ENCODE measurements at places on chromosomes 12 and 14.

DNA sequence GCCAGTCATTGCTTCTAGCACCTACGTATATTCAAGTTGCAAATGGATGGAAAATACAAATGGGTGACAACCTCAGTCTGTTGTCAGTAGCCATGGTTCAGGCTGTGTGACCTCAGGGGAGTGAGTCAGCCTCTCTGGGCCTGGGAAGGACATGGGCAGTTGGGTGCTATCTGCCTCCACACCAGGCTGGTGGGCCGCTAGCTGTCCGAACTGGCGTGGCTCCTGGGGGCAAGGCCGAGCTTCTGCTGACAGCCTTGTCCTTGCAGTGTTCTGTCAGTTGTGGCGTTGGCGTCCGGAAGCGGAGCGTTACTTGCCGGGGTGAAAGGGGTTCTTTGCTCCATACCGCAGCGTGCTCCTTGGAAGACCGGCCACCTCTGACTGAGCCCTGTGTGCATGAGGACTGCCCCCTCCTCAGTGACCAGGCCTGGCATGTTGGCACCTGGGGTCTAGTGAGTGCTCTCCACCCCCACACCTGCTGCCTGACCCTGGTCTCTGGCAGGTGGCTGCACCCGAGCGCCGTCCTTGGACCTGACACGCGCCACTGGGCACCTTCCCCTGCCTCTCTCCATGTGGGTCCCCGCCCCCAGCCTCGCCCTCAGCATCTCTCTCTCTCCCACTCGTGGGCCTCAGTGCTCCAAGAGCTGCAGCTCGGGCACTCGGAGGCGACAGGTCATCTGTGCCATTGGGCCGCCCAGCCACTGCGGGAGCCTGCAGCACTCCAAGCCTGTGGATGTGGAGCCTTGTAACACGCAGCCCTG is 17.1 kb downstream of the PAPLN start:
- no peak for DNase-seq

- no peak for DNase-seq
Measured at GRCh38 chr14:51818748-51819380, 41.5 kb upstream of the GNG2 start.

GRCh38 chr14:94383777-94384176 is 4.6 kb downstream of the SERPINA1 start:
- DNase-seq = no peak

DNA sequence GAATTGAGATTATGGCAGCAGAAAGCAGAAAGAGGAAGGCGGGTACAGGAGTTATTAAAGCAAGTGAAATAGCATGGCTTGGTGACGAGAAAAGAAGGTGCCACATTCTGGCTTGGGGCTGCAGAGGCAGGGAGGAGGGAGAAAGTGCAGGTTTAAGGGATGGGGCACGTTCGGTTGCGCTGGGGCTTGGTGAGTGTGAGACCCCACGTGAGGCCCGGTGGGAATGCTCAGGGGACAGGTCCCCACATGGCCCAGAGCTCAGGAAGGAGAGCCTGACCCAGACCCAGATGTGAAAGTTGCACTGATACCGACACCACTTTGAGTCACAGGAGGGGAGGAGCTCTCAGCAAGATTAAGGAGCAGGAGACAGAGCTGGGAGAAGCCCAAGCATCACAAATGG is 187.1 kb downstream of the PIWIL1 start:
- no peak for DNase-seq

DNA sequence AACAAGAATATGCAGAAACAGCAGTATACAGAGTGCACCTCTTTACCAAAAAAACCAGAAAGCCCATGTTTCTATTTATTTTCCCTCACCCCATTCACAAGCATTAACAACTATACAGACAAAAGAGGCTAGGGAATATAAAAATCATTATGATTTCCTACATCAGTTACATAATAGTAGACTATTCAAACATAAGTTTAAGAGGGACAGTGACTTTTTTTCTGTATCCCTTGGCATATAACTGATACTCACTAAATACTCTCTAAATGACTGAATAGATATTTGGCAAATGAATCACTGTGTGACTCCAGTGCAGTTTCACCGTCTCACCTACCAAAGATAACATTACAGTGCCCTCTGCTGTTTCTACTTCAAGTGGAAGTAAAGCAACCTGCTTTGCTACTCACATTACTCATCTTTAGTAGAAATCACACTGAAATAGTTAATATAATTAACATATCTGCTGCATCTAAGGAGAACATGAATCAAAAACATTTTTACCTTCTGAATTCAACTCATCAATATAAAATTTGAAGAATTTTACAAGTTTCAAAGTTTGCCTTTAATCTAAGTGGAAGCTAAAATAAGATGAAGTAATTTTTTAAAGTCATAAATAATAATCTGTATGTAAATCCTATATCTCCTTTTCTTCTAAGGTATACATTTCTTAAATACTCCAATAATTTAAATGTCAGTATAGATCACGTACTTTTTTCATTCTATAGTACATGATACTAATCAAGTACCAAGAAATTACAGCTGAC is 103.8 kb downstream of the OSBPL8 start:
- DNase-seq = peak; percentile 81

DNA sequence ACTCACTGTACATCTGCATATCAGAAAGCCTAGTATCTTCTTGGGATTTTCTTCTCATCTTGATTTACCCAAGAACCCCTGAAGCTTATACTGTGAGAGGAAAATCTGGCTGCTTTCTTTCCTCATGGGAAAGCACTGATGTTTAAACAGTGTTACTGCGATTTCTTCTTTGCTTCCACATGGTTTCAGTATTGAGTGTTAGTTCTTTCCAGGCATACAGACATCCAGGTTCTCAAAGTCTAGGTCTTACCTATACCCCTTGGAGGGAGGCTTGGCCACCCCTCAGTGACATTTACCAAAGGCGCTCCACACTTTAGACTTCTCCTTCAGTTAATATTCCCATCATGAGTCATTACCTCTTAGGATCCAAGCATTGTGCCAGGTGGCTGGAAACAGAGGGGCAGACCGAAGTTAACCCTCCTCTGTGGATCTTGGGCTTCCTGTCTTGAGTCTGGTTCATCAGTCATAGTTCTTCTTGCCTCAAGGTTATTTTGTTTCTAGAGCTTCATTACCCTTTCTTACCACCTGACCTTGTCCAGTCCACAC is 79.1 kb downstream of the TMEM117 start:
- no peak for DNase-seq

DNA sequence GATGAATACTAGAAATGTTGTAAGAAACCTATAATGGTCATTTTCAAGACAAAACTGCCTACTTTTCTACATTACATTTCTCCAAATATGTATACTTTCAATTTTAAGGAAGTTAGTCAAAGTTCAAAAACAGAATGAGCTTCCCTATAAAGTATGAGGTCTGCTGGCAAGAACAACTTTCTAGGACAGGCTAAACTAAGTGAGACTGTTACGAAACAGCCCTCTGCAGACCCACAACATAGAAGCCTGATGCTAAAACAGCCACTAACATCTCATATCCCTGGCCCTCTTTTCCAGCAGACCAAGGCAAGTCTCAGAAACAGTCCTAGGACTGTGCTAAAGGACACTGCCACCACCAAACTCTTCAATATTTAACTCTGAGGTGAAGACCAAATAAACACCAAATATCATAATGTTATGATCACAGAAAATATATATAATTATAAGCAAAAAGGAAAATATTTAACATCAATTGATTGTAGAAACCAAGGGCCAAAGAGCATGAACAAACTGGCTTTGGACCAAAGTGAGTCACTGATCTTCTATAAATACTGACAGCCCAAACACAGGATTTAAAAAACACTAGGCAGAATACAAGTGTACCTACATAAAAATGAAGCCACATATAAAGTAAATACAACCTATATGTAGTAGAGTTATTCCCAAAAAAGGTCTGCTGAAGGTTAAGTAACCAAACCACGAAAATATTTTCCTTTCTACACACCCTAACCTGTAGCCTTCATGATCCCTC is 27.7 kb downstream of the PPP4R3A start:
- no peak for DNase-seq

GRCh38 chr12:3947781-3948180 is 74.6 kb upstream of the PARP11 start:
- DNase-seq = no peak

- no peak for DNase-seq
Measured at GRCh38 chr12:22409377-22410164, 75.1 kb upstream of the ST8SIA1 start.

- no peak for DNase-seq
Measured at GRCh38 chr14:35140718-35141581, 18.6 kb downstream of the PRORP start.

DNA sequence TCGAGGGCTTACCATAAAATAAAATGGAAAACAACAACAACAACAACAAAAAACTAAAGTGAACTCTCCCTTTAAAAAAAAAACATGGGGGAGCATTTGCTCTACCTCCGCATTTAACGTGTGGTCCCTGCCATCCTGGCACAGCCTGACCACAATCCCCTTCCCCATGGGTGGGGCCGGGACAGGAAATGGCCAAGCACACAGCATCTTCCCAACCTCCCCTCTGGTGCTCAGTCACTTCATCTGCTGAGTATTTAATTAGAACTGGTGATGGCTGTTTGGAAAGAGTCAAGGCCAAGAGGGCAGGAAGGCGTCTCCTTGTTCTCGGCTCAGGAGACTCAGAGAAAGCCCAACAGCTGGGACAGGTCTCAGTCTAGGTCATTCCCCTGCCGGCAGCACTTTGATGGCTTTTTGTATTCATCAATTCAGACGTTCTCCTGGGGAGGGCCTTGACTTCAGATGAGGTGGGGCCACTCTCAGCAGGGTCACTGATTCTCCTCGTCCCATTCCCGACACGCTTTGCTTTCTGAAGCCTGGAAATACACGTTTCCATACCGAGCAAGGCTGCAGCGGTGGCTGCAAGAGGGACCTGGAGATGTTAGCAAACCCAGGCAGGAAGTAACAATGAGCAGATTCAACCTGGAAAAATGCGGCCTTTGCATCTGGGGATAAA is 44.4 kb downstream of the ANO2 start:
- no peak for DNase-seq

GRCh38 chr12:110251381-110251780 is 29.7 kb upstream of the ATP2A2 start:
- DNase-seq = no peak

GRCh38 chr12:16610743-16611142 is 4.8 kb upstream of the LMO3 start:
- DNase-seq = no peak

GRCh38 chr12:52249511-52250047 is 16.5 kb downstream of the KRT7 start:
- no peak for DNase-seq

- peak; percentile 90 for DNase-seq
Measured at GRCh38 chr14:89000007-89000942, 175.8 kb downstream of the TTC8 start.

DNA sequence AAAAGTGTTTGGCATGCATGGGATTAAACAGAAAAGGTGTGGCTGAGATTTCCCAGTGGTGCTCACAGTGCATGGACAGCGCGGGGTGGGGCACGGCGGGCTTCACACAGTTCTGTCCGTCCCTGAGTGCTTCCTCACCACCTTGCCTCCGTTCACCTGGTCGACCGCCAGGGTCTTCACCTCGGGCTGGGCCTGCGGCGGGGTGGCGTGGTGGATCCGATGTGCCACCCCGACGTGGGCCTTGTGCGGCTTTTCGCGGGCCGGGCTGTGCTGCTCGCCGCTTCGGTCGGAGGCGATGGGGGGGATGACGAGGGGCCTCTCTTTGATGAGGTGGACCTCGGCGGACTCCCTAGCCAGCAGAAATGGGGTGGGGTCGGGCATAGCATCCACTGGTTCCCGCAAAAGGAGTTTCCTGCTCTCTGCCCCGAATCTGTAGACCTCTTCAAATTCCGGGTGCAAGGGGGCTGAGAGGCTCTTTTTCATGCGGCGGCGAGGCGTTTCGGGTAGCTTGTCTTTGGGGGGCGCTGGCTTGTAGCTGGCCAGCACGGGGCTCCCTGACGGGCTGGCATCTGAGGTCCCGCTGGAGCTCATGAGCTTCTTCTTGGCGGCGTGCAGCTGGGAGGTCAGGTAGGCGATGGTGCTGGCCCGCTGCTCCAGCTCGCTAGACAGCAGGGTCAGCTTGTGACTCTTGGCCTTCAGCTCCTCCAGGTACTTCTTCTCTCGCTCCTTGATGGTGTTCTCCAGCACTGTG is 35.5 kb downstream of the CCDC92 start:
- DNase-seq = no peak

DNA sequence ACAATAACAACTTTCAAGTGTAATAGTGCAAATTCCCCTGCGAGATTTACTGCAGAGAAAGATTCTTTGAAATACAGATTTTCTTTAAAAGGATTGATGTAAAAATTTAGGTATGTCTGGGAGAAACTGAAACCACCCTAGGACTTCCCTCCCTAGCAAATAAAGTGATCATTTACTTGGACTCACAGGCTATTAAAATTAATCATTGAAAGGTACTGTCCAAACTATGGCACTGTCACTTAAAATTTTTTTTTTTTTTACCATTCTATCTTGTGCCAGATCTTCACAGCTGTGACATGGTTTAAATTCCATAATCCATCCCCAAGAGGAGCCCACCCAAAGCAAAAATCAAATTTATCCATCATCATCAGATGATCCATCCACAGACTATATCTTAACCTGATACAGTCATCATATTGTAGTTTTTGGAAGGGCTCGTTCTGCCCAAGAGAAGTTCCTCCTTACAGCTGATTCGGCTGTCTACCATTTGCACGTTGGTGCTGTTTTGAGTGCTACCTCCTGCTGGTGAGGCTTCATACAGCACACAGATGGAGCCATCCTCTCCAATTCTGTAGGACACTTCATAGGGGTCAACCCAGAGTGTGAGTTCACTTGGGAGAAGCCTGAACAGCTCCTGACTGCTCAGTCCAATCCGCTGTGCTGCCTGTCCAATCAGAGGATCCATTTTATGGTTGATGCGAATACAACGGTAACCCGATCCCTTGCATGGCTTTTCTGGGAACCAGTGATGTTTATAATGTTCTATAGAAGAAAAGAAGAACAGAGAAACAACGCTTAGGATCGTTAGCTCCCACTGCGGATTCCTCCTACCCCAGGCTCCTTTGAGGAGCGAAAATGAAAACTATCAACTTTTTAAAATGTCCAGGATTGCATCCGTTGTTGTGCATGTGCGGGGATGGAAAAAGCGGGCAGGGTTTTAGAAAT is 1.7 kb downstream of the BTG1 start:
- peak; percentile 95 for DNase-seq

DNA sequence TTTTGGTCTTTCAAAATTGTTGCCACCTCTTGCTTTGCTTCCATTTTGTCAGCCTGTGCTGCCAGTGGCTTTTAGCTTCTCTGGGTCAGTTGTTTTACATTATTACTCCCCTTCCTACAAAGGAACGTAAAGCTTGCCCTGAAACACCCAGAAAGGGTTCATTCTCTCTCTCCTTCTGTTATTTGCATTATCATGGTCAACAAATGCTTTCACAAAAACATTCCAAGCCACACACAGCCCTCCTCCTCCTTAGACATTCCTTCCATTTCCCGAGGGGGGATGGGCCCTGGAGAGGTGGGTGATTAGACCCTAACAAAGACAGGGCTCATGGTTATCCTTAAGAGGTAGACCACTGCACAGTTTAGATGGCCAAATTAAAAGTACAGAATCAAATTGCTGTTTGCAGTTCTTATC is 60.4 kb upstream of the SINHCAF start:
- no peak for DNase-seq
